ENCODE measurements at places on chromosomes 4 and X. TPM values are rescaled to one million over a fixed set of nuclear protein-coding genes. Genes with fewer than 3 reads are reported as not detected.

- DNase-seq = no peak
- no peaks in the 10 kb centered on the region for H3K36me3 ChIP-seq
- no peak overlapping the region for H3K4me3 ChIP-seq
- H3K27me3 ChIP-seq = no peaks in the 10 kb centered on the region
These were observed 130.6 kb downstream of the SLC7A11 start for GRCh38 chr4:138111462-138112000.

- H3K27ac ChIP-seq = no peak overlapping the region
- no peaks in the 10 kb centered on the region for H3K36me3 ChIP-seq
- peaks cover 1% of the 10 kb centered on the region for H3K4me1 ChIP-seq
- no peak overlapping the region for H3K4me3 ChIP-seq
- no peaks in the 10 kb centered on the region for H3K27me3 ChIP-seq
These were observed 30.4 kb downstream of the ADH7 start for GRCh38 chr4:99404595-99405287.

GRCh38 chr4:94803181-94803580 lies 45.4 kb downstream of the BMPR1B start:
- H3K36me3 ChIP-seq = no peaks in the 10 kb centered on the region
- no peak overlapping the region for H3K4me3 ChIP-seq
- H3K4me1 ChIP-seq = peaks cover 4% of the 10 kb centered on the region
- DNase-seq = no peak

- no peak overlapping the region for H3K4me3 ChIP-seq
- DNase-seq = peak; percentile 68
- no peaks in the 10 kb centered on the region for H3K27me3 ChIP-seq
- no peaks in the 10 kb centered on the region for H3K4me1 ChIP-seq
- no peaks in the 10 kb centered on the region for H3K36me3 ChIP-seq
- no peak overlapping the region for H3K27ac ChIP-seq
These were observed 44.4 kb downstream of the TNIP3 start for GRCh38 chr4:121119715-121120114.

PPP4R3C gene
- polyA plus RNA-seq = not detected

CT45A10 gene
- not detected for polyA plus RNA-seq

BMX gene
- 1.4 TPM for polyA plus RNA-seq

GABRG1 gene
- not detected for polyA plus RNA-seq

- H3K4me1 ChIP-seq = no peaks in the 10 kb centered on the region
- no peak overlapping the region for H3K4me3 ChIP-seq
- no peak overlapping the region for H3K27ac ChIP-seq
- DNase-seq = no peak
These were observed 54.2 kb downstream of the MND1 start for GRCh38 chr4:153398713-153399112.

DNA sequence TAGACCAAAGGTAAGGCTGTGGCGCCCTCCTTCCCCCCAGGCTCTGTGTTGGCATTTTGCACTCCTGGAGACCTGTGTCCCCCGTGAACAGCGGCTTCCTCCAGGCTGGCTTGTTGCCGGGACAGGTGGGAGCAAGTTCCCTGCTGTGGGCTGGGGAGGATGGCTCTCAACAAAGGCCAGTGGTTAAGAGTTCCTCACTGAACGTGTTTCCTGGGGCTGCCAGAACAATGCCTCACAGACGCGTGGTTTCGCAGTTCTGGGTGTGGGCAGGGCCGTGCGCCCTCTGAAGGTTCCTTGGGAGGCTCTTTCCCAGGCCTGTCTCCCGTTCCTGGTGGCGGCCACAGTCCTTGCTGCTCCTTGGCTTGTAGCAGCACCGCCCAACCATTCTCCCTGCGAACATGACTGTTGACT lies 33.4 kb downstream of the NELFA start:
- H3K4me3 ChIP-seq = no peak overlapping the region
- no peaks in the 10 kb centered on the region for H3K27me3 ChIP-seq
- H3K36me3 ChIP-seq = peaks cover 53% of the 10 kb centered on the region
- no peak for DNase-seq

THOC2 gene
- polyA plus RNA-seq = 25.9 TPM

SCML1 gene
- polyA plus RNA-seq = 30.8 TPM

GRCh38 chr4:39741401-39741800 lies 43.5 kb downstream of the UBE2K start:
- H3K4me1 ChIP-seq = no peaks in the 10 kb centered on the region
- no peaks in the 10 kb centered on the region for H3K27me3 ChIP-seq
- H3K4me3 ChIP-seq = no peak overlapping the region
- no peak overlapping the region for H3K27ac ChIP-seq

SLC38A5 gene
- 30.7 TPM for polyA plus RNA-seq

GRCh38 chr4:93671093-93671492 lies 157.5 kb upstream of the ATOH1 start:
- no peak overlapping the region for H3K27ac ChIP-seq
- H3K4me1 ChIP-seq = no peaks in the 10 kb centered on the region
- no peaks in the 10 kb centered on the region for H3K36me3 ChIP-seq
- H3K27me3 ChIP-seq = no peaks in the 10 kb centered on the region

GRCh38 chrX:140525448-140525847 lies 20.6 kb upstream of the SOX3 start:
- H3K27ac ChIP-seq = no peak overlapping the region
- H3K27me3 ChIP-seq = no peaks in the 10 kb centered on the region
- no peaks in the 10 kb centered on the region for H3K4me1 ChIP-seq
- H3K36me3 ChIP-seq = no peaks in the 10 kb centered on the region
- DNase-seq = no peak
- H3K4me3 ChIP-seq = no peak overlapping the region

TSPAN7 gene
- polyA plus RNA-seq = 36.4 TPM

GRCh38 chr4:19134685-19135084 lies 1113.1 kb upstream of the LCORL start:
- H3K27ac ChIP-seq = no peak overlapping the region
- H3K36me3 ChIP-seq = no peaks in the 10 kb centered on the region
- H3K4me3 ChIP-seq = no peak overlapping the region
- H3K27me3 ChIP-seq = no peaks in the 10 kb centered on the region

Data from lung (tissue), 17 donors.